ENCODE measurements at places on chromosomes 6 and 20. TPM values are rescaled to one million over a fixed set of nuclear protein-coding genes. Genes with fewer than 3 reads are reported as not detected.

- DNase-seq = no peak
Observed at GRCh38 chr20:48364688-48365421, 462.9 kb downstream of the PREX1 start.

Gene OVOL2
- total RNA-seq = not detected

- DNase-seq = no peak
Observed at GRCh38 chr20:370151-370600, 10.4 kb upstream of the TRIB3 start.

Gene PROKR2
- not detected for total RNA-seq

- DNase-seq = no peak
Observed at GRCh38 chr6:37168163-37168758, 1.7 kb upstream of the PIM1 start.

Gene ITPR3
- 7.1 TPM for total RNA-seq

- DNase-seq = no peak
Observed at GRCh38 chr20:10012464-10012863, 22.3 kb upstream of the ANKEF1 start.

Gene WFDC10B
- not detected for total RNA-seq

DNA sequence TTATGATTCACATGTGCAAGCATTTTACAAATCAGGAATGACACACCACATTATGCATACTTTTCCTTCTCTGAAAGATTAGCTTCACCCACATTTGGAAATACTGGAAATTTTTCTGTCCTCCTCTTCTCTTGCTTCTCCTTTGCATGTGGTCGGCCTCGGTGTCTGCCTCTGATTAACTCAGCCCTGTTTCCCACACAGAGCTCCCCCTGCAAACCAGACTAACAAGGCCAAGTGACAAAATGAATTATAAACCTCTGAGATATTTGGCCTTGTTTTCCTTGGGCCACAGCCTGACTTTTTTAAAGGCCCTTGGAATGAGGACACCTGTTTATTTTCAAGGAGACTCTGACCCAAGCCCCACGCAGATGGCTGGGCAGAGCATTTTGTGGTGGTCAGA, 9.0 kb upstream of the CCN6 start:
- DNase-seq = no peak

Gene PCIF1
- 12.1 TPM for total RNA-seq

DNA sequence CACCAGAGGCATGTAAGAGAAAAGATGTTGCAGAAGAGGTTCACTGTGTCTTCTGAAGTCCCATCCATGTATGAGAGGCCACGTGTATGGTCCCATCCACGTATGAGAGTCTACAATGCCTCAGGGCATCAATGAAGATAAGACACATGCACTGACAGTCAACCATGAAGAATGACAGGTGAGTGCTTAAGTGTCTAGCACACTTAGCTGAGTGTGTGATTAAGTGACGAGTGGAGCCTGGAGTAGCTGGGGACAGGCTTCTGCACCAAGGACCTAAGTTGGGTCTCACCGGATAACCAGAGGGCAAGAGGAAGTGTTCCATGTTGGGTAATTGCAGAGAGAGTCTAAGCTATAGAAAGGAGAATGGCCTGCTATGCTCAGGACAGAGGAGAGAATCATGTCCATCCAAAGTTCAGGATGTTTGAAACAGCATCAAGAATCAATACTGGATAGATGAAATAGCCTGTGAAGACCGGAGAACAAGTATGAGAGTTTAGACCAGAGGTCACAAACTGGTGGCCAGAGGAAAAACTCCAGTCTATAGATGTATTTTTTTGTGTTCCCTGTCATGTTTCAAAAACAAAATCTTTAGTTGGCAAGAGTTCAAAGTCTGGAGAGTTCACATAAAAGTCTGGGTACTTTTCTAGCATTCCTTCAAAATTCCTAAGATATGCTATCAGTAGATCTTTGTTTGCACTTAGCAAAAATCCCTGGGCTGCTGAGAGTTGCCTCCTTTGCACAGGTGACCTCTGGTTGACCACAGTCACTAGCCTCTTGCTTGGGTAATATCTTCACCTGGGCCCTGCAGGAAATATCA, 165.8 kb downstream of the KIF16B start:
- DNase-seq = no peak

DNA sequence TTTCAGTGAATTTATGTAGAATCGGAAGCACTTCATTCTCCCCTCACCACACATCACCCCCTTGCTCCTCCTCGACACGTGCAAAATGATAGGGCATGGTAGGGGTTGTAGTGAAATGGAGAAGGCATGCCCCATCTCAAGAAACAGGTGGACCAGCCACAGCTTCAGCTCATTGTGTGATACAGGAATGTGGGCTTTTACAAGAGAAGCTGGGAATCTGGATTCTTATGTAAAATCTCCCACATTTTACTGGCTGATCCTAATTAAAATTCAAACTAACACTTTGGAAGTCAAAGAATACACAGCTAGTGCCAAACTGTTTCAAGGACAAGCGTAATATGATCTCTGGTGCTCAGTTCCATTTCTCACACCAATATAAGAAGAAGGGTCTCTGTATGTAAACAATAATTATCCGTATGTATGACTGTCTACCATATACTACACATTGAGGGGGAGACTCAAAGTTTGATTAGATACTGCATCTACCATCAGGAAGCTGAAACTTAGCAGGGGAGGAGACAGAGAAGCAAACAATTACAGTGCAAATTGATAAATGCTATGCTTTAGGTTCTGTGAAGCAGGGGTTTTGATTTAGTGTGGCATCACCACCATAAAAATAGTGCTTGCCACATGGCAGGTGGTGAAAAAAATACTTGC, 24.3 kb upstream of the KIAA0408 start:
- DNase-seq = no peak

DNA sequence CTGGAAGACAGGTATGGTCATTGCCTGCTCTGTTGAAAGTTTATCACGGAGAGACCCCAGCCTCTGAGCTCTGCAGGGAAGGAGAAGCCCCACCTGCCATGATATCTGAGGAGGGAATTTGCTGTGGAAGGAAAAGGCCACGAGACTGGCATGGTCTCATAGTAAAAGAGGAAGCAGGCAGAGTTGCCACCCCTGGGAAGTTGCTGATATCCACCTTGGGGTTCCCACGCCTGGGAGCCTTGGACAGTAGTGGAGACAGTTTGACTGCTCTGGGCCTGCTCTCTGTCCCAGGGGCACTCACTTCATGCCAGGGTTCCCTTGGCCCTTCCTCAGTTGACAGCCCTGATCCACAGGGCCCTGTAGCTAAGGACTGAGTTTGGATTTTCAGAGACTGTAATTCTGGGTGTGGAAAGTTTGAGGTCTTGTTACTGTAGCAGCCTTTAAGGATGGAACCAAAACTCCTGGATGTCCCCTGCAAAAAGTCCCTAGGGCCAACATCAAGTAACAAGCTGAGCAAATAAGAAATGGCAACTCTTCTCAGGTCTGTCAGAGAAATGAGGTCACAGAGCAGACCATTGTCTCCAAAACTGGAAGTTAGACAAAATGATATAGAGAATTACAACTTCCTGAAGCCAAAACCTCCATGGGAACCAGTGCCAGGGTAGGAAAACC, 6.9 kb upstream of the SIRPB1 start:
- DNase-seq = no peak

GRCh38 chr6:11514672-11515071, 22.9 kb upstream of the TMEM170B start:
- no peak for DNase-seq

- no peak for DNase-seq
Observed at GRCh38 chr6:54633601-54634000, 213.0 kb upstream of the FAM83B start.

- DNase-seq = no peak
Observed at GRCh38 chr6:162777091-162777490, 49.3 kb downstream of the PACRG start.

- no peak for DNase-seq
Observed at GRCh38 chr6:90892271-90892670, 305.4 kb upstream of the MAP3K7 start.

DNA sequence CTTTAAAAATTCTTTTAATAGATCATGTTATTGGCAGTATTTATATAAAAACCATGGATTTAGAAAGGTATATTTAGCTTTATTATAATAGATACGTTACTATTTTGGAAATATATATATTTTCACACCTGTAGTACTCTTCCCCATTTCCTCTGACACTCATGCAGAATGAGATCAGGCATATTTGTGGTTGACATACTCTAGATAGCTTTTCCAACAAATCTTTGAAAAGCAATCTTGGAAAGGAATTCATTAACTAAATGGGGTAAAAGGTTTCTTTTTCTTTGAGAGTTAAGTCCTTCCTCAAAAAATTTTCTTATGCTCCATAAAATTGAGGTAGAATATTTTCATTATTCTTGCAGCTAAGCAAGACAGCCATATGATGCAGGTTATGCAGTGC, 14.5 kb downstream of the ASF1A start:
- DNase-seq = no peak

- peak; percentile 66 for DNase-seq
Observed at GRCh38 chr20:50366270-50367103, 143.7 kb upstream of the PTPN1 start.

GRCh38 chr6:118876814-118877213, 17.1 kb upstream of the ASF1A start:
- no peak for DNase-seq
